B cell (primary cell): ENCODE measurements at places on chromosomes 7 and 10.

DNA sequence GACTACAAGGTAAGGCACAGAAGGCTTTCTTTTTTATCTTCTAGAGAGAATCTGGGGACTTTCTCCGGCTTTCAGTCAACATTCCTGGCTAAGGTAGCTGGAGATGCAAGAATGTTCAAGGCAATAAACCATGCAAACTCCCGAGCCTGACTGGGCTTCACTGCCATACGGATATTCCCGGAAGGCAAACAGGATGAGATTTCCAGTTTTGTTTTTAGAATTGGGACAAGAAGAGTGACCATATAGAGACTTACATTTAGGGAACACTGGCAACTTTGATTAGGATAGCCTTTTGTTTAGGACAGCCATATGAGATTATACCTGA is 269 bp downstream of the CALD1 start:
- no peak for DNase-seq

DNA sequence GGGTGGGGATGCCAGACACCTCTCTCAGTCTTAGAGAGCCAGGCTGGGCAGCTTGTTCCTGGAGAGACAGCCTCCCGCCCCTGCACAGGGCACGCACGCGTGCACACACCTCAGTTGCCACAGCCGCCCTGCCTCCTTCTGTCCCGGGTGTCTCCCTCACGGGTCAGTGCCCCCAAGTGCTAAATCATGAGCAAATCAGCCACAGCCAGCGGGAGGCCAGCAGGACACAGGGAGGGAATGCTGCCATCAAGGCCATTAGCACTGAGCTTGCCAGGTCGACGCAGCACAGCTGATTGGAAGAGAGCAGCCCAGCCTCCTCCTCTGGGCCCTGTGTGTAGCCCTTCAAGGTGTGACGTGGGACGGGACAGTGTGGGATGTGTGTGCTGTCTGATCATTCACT is 130.4 kb downstream of the CDH23 start:
- no peak for DNase-seq

- DNase-seq = no peak
Observed at GRCh38 chr10:122894261-122894944, 15.0 kb upstream of the FAM24B start.

GRCh38 chr10:17453373-17454091 is 863 bp downstream of the ST8SIA6 start:
- DNase-seq = no peak

DNA sequence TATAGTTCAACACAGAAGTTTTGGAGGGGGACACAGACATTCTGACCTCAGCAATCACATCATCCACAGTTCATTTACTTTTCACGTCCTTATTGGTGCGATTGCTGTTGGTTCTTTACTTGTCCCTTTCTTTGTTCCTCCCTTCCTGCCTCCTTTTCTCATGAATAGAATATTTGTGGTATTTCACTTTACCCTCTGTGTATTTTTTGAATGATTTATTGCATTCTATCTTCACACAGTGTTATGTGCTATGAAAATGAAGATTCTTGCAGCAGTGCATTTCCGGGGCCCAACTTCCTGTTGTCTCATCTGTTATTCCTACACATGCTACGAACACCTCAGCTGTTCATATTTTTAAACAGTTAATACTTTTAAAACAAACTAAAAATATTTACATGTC is 179.6 kb downstream of the ZMYND11 start:
- DNase-seq = no peak

GRCh38 chr10:71432956-71433767 is 36.4 kb downstream of the CDH23 start:
- DNase-seq = no peak

DNA sequence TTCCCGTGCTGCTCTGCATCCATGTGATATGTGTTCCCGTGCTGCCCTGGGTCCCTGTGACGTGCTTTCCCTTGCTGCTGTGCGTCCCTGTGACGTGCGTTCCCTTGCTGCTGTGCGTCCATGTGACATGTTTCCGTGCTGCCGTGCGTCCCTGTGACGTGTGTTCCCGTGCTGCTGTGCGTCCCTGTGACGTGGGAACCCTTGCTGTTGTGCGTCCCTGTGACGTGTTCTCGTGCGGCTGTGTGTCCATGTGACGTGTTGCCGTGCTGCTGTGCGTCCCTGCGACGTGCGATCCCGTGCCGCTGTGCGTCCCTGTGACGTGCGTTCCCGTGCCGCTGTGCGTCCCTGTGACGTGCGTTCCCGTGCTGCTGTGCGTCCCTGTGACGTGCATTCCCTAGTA is 45.8 kb downstream of the WDR37 start:
- DNase-seq = no peak

DNA sequence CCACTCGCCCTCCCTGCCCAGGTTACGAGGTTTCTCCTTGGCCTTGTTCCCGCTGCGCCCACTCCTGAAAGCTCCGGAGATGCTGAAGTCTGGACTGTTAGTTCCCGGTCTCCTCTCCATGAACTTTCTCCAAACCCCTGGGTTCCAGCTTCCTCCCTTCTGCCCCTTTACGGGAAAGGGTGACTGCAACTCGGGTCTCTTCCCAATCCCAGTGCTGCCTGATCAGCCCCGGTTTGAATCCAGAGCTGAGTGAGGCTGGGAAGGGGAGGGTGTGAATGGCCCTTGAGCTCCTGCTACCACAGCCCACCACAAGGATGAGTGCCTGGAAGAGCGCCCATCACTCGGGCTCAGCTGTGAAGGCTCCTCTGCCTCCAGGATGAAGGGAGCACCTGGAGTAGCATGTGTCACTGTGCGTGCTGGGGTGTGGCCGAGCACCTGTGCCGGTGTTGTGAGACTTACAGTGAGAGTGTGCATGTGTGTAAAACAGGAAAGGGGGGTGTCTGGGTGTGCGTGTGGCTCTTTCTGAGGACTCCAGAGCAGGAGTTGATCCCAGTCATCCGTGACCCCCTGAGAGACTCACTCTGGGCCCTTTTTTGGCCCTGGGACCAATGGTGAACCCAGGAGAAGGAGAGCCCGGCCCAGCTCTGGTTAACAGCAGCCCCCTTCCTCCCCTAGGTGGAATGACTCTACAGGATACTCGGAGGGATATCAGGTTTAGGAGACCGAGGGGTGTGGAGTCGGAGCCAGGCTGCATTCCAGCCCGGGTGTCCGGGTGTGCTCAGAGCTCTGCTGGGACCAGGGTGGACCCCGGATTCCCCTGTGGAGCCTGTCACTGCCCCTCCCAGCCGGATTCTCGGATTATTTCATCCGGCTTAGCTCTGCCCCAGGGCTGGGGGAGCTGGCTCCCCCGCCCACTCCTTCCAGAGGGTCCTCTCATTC is 1.1 kb upstream of the ZNF467 start:
- peak; percentile 27 for DNase-seq

GRCh38 chr7:142871260-142872105 is 14.1 kb downstream of the TRPV6 start:
- no peak for DNase-seq

DNA sequence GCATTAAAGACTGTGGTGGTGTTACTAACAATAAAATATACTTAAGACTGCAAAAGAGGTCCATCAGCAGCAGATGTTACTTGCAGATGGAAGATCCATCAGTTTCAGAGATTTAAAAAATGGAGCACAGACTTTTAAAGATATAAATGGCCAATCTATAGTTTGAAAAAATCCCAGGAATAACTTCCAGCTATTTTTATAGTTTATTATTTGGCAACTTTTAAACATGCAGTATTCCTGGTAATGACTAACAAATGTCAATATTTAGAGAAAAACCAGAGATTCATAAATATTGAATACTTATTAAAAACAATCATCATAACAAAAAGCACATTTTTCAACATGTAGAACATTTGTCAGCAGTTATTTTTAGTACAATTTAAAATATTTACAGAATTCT is 30.7 kb downstream of the RTKN2 start:
- DNase-seq = no peak

DNA sequence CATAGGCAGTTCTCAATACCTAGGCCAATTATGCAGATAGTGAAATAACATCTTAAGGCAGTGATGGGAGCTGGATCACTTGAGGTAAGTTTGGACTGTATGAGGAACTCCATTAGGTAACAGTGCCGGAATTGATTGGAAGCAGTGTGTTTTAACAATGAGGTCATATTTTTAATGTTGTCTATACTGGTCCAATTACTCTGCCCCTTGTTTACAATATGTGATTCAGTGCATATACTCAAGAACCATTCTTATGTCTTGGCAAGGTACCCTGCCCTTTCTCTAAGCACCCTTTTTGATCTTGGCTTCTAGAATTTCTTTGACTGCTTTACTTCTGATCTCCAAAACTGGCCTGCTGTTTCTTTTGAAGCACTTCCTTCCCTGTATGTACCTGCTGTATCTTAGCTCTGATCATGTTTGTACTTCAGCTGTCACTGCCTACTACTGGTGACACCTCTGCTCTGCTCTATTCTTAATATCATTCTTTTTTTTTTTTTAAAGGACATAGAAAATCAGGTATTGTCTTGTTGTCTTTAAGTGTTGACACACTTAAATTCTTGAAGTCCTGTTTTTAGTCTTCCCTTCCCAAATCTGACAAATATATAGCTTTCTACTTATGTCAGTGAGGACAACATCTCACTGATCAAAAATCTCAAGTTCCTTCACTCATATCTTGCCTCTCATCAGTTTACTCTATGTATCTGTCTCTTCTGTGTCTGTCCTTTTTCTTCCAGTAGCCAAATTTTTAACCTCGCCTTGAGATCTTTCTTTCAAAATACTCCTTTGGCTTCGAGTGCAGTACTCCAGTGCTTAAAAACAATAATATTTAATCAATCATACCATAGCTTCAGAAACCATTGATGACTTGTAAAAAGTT is 46.4 kb upstream of the RPA3 start:
- no peak for DNase-seq

DNA sequence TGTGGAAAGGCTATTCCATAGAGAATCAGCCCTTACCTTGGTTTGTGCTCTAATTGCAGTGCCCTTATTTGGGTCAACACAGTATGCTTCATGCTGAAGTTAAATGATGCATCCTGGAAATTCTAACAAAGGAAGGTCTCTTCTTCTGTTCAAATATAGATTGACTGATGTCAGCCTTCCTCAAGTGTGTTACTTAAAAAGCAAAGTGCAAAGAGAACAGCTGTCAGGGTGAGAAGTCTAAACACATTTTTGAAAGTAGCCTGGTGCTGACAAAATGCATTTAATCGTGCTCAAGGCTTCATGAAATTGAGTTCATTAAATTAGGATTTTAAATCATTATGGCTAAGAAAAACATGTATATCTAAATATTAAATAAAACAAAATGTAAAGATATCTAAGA is 19.5 kb downstream of the AGR2 start:
- no peak for DNase-seq

- DNase-seq = no peak
Observed at GRCh38 chr10:75899816-75900390, 468.5 kb downstream of the LRMDA start.

GRCh38 chr7:16234493-16235146 is 186.7 kb downstream of the CRPPA start:
- DNase-seq = no peak

GRCh38 chr10:116548301-116548700 is 2.6 kb downstream of the PNLIP start:
- DNase-seq = no peak

GRCh38 chr7:6650521-6651011 is 13.4 kb downstream of the ZNF316 start:
- no peak for DNase-seq

DNA sequence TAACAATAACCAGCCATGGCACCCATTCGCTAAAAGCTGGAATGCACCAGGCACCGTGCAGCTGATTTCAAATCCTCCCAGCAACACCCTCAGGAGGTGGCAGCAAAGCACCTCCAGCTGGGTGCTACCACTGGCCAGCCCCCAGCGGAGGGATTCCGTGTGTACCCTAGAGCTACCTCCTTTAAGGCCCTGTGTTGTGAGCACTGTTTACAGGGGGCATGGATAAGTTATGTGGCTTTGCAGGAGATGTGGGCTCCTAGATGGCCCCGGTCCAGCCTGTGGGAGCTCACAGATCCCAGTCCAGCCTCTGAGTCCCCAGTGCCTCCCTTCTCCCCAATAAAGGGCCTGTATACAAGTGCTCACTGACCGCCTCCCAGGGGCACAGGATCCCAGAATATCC is 27.1 kb downstream of the TNRC18 start:
- DNase-seq = peak; percentile 73

DNA sequence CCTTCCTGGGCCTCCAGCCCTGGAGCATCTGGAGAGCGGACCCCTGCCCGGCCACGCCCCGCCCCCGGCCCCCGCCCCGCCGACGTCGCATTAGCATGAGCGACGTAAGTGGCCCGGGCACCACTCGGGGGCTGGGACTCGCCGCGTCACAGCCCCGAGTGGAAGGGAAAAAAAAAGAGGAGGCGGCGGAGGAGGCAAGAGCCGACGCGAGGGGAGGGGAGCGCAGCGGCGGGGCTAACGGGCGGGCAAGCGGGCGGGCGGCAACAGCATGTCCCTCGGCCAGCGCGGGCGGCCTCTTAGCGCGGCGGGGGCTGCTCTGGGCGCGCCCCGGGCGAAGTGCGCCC is at the start of gene SLC18A3:
SLC18A3 (plus strand) TSS at position 197 of the 344 bp plus-strand sequence. CDS start 431 bp downstream, outside the sequence.
- DNase-seq = no peak

GRCh38 chr10:103640436-103641181 is 147.1 kb downstream of the NEURL1 start:
- DNase-seq = no peak

GRCh38 chr7:65509368-65510186 is 135.9 kb downstream of the ZNF92 start:
- DNase-seq = peak; percentile 67

DNA sequence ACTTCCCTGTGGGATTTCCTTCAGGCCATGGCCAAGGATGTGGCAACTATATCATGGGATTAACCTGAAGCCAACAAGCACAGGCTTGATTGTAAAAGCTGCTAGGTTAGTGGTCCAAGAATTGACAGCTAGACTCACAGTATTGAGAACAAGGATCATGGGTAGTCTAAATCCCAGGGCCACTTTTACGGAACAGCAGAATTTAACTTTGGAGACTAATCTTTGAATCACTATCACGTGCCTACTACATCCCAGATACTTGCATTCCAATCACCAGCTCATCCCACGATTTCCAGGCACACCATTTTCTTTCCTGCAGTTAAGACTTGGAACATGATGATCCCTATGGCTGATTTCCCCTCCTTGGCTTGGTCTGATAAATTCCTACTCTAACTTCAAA is 65.6 kb upstream of the ADO start:
- DNase-seq = no peak
